RWPE2 (cell line): ENCODE measurements at places on chromosomes 4 and X.

GRCh38 chrX:16100673-16101072, 22.7 kb upstream of the GRPR start:
- DNase-seq = no peak

DNA sequence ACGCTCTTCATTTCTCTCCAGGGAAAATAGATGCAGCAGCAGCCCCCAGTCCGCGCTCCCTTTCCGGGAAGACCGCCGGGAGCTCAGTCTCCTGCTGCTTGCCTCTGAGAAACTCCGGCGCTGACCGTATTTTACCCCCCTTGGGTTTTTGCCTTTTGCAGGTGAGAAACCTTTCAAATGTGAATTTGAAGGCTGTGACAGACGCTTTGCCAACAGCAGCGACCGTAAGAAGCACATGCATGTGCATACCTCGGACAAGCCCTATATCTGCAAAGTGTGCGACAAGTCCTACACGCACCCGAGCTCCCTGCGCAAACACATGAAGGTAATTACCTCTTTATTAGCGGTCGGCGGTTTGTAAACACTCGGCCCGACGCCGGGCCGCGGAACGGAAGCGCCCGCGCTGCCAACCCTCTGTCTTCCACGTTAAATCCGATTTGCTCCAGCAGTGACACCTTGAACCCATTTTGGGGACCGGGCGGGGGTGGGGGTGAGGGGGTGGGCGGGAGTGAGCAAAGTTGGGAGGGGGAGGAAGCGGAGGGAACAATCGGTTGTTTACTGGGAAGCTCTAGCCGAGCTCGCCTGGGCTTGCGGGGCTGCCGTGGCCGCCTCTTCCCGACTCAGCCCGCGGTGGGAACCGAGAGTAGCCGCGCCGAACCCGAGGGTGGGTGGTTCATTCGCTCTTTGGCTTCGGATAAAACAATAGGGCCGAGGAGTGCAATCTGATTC, 3.0 kb downstream of the ZIC3 start:
- no peak for DNase-seq

- no peak for DNase-seq
Measured at GRCh38 chr4:176875446-176875930, 82.8 kb upstream of the VEGFC start.

- no peak for DNase-seq
Measured at GRCh38 chr4:13840502-13841190, 213.1 kb upstream of the BOD1L1 start.

DNA sequence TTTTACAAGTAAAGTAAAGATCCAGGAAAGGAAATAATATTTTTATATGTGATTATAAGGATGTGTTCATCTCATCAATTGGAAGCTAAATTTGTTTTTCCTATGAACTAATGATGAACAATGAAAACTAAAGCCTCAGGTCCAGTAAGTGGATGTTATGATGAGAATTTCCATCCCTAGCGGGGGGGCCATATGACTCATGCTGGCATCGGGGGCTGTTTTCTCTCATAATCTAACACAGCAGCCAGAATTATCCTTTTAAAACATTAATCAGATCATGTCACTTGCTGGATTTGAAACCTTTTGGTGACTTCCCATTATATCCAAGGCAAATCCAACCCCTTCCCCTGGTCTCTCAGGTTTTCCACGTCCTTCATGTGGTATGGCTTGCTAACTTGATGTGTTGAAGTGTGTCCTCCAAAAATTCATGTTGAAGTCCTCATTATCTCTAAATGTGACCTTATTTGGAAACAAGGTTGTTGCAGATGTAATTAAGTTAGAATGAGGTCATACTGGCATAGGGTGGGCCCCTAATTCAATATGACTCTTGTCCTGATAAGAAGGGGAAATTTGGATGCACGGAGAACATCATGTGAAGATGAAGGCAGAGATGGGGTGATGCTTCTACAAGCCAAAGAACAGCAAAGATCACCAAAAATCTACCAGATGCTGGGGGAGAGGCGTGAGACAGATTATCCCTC, 96.8 kb downstream of the AKAP4 start:
- DNase-seq = no peak

- no peak for DNase-seq
Measured at GRCh38 chrX:96446524-96446923, 238.1 kb upstream of the DIAPH2 start.
